H4 (cell line): ENCODE measurements at places on chromosomes 2 and 18. TPM values are rescaled to one million over a fixed set of nuclear protein-coding genes. Genes with fewer than 3 reads are reported as not detected.

Gene SERPINB3
- total RNA-seq: not detected in 2 replicates

Gene PDE11A
- 0.60 and 0.70 TPM in 2 replicates for total RNA-seq

Gene KCNIP3
- 4.3 and 6.1 TPM in 2 replicates for total RNA-seq

Gene QPCT
- 0.90 TPM in 1 of 2 replicates, not detected in the other for total RNA-seq

Gene GAREM1
- total RNA-seq: 3.1 and 10.4 TPM in 2 replicates

Gene COBLL1
- 5.0 and 15.8 TPM in 2 replicates for total RNA-seq

Gene TMEM150A
- total RNA-seq: 10.2 and 11.1 TPM in 2 replicates

Gene HADHA
- 91.9 and 96.8 TPM in 2 replicates for total RNA-seq

Gene TMSB10
- 4,471 and 5,260 TPM in 2 replicates for total RNA-seq

Gene RAB27B
- total RNA-seq: 1.4 and 2.1 TPM in 2 replicates

Gene HRH4
- total RNA-seq: 0.17 TPM in 1 of 2 replicates, not detected in the other

Gene NR4A2
- total RNA-seq: 0.70 TPM in 1 of 2 replicates, not detected in the other

Gene ABCB11
- total RNA-seq: not detected in 2 replicates

Gene USP37
- 7.6 and 14.7 TPM in 2 replicates for total RNA-seq

Gene RAMP1
- not detected in 2 replicates for total RNA-seq

Gene HOXD8
- not detected in 2 replicates for total RNA-seq

Gene ST6GAL2
- 0.21 and 0.37 TPM in 2 replicates for total RNA-seq

Gene ATP6V1B1
- 0.33 and 0.45 TPM in 2 replicates for total RNA-seq

Gene EPHA4
- total RNA-seq: 103 and 110 TPM in 2 replicates

Gene SLC9A2
- total RNA-seq: 0.12 and 0.19 TPM in 2 replicates
